ENCODE measurements at places on chromosomes 6 and 20. TPM values are rescaled to one million over a fixed set of nuclear protein-coding genes. Genes with fewer than 3 reads are reported as not detected.

The SRPK1 gene
- total RNA-seq: 118 TPM

The DCDC2 gene
- not detected for total RNA-seq

The C20orf202 gene
- not detected for total RNA-seq

The COL20A1 gene
- total RNA-seq: 0.09 TPM

The KIAA1755 gene
- not detected for total RNA-seq

The SSTR4 gene
- total RNA-seq: not detected

The PGC gene
- total RNA-seq: not detected

The ADAM33 gene
- not detected for total RNA-seq

The NKX2-2 gene
- total RNA-seq: not detected

The SLC35D3 gene
- total RNA-seq: not detected

The DSE gene
- total RNA-seq: 5.6 TPM
